ENCODE measurements at places on chromosomes 5 and 9. TPM values are rescaled to one million over a fixed set of nuclear protein-coding genes. Genes with fewer than 3 reads are reported as not detected.

GRCh38 chr9:74303945-74304344 lies 193.2 kb upstream of the RORB start:
- DNase-seq, result no peak

DNA sequence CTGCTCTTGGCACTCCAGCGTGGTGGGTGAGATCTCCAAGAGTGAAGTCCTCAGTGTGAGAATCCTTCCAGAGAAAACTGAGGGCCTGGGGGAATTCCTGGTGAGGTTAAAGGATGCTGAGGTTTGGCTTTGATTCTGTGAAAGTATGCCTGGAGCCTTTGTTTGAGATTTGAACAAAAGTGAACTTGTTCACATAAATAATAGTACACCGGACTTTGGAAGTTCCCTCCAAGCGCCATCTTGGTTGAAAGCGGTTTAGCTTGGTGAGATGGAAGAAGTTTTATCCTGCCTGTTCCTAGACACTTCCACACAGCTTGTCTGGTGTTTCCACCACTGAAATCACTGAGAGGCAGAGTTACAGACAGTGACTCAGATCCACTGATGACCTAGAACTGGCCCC lies 286.4 kb downstream of the NTRK2 start:
- no peak for DNase-seq

DNA sequence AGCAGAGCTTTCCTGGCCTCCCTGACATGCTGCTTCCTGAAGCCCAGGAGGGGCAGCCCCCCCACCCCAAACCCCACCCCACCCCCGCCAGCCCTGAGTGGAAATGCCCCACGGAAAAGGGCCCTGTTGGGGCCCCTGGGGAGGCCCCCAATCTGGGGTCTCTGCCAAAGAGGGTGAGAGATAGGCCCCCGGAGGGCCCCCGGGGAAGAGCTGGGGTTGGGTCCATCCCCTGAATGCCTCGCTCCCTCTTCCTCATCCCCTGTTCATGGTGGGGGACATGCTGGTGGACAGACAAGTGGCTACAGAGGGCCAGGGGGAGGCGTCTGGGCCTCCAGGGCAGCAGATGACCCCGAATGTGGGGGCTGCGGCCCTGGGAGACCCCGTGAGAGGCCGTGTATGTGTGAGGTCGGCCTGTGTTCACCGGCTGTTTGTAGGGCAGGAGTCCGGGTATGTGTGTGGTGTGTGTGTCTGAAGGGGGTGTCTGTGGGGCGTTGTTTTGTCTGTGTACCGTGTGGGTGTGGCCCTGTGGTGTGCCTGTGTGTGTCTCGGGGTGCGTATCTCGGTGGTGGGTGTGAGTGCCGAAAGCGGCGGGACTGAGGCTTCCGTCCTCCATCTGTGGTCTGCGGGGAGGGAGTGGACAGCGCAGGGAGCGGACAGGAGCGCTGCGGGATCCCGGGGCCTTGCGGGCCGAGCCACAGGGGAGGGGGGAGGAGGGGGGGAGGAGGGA lies 11.3 kb downstream of the C9orf50 start:
- no peak for DNase-seq

- DNase-seq, result peak; percentile 83
Measured at GRCh38 chr5:65721050-65721719, 724 bp downstream of the SGTB start.

SLC23A1 gene
- not detected for total RNA-seq

Measured in IMR-90 (cell line).